ENCODE measurements at places on chromosomes 11 and 22. TPM values are rescaled to one million over a fixed set of nuclear protein-coding genes. Genes with fewer than 3 reads are reported as not detected.

The TNKS1BP1 gene
- 74.6 TPM for total RNA-seq

The CELSR1 gene
- total RNA-seq, result 2.7 TPM

The KCNJ4 gene
- total RNA-seq, result not detected

The TEF gene
- 17.4 TPM for total RNA-seq

The ISX gene
- not detected for total RNA-seq

The ASCL2 gene
- total RNA-seq, result not detected

The EXPH5 gene
- total RNA-seq, result under 0.01 TPM

The CRYBB1 gene
- total RNA-seq, result not detected

GRCh38 chr11:128502726-128503125, 84.6 kb downstream of the ETS1 start:
- no peaks in the 10 kb centered on the region for H3K27me3 ChIP-seq
- H3K4me1 ChIP-seq, result peaks cover 100% of the 10 kb centered on the region
- no peak overlapping the region for H3K4me3 ChIP-seq
- peak overlapping the region; percentile 96 for H3K27ac ChIP-seq
- H3K36me3 ChIP-seq, result peaks cover 11% of the 10 kb centered on the region

GRCh38 chr11:72624496-72625201, 49.6 kb downstream of the PDE2A start:
- no peaks in the 10 kb centered on the region for H3K36me3 ChIP-seq
- no peak overlapping the region for H3K27ac ChIP-seq
- no peak for DNase-seq
- peaks cover 25% of the 10 kb centered on the region for H3K27me3 ChIP-seq

GRCh38 chr11:38842991-38843390, 2245.0 kb upstream of the RAG2 start:
- no peaks in the 10 kb centered on the region for H3K27me3 ChIP-seq
- no peak overlapping the region for H3K4me3 ChIP-seq
- H3K27ac ChIP-seq, result no peak overlapping the region
- no peak for DNase-seq
- no peaks in the 10 kb centered on the region for H3K4me1 ChIP-seq
- H3K36me3 ChIP-seq, result no peaks in the 10 kb centered on the region

GRCh38 chr11:85742348-85742747, 56.4 kb upstream of the CCDC89 start:
- no peak overlapping the region for H3K27ac ChIP-seq
- H3K4me3 ChIP-seq, result no peak overlapping the region
- H3K36me3 ChIP-seq, result no peaks in the 10 kb centered on the region
- no peaks in the 10 kb centered on the region for H3K27me3 ChIP-seq

GRCh38 chr22:49136816-49137180, 690.9 kb downstream of the BRD1 start:
- H3K27me3 ChIP-seq, result no peaks in the 10 kb centered on the region
- H3K36me3 ChIP-seq, result no peaks in the 10 kb centered on the region
- H3K27ac ChIP-seq, result no peak overlapping the region

- H3K27ac ChIP-seq, result no peak overlapping the region
- H3K4me1 ChIP-seq, result no peaks in the 10 kb centered on the region
- H3K27me3 ChIP-seq, result no peaks in the 10 kb centered on the region
- no peaks in the 10 kb centered on the region for H3K36me3 ChIP-seq
- H3K4me3 ChIP-seq, result no peak overlapping the region
These were observed 746.1 kb downstream of the CNTN5 start for GRCh38 chr11:99766811-99767210.

DNA sequence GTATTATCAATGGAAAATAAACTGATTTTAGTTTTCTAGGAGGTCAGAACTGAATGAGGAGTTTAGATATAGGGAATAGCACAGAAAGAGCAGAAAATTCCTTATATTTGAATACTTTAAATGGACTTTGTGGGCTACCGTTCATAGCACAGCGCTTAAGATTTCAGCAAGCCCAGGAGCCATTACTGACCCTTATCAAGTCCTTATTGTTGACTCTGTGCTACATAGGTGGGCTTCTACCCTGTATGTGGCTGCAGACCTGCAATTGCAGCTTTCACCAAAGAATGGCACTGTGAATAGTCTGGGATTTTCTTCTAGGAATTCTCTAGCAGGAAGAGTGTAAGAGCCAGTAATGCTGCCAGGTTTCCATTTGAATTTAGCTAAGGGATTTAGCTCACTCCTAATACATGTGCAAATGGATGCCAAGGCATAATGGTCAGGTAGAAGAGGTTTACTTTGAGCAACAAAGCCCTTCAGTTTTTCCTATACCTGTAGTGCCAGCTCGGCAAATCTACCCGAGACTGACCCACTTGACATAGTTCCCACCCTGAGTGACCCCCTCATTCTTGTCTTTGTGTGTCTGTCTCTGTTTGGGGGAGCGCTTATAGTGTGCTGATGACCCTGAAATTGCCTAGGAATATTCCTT, 42.5 kb upstream of the DLAT start:
- DNase-seq, result no peak
- H3K4me1 ChIP-seq, result peaks cover 13% of the 10 kb centered on the region
- no peak overlapping the region for H3K27ac ChIP-seq
- peaks cover 32% of the 10 kb centered on the region for H3K36me3 ChIP-seq
- H3K4me3 ChIP-seq, result no peak overlapping the region

DNA sequence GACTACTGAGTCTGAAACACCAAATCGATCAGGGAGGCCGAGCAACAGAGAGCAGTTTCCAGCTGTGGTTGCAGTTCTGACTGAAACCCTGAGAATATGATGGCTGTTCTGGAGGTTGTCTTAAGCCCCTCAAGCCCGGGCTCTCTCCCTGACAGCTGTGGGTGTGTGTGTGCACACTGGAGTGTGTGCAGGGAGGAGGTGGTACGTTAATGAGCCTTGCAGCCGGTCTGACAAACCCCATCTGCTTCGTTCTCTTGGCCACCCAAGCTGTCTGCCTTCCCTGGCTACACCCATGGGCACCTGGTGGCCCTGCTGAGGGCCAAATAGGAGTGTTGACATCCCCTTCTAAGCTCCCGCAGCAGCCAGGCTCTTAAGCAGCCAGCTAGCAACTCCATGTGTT, 189.8 kb downstream of the KIRREL3 start:
- no peaks in the 10 kb centered on the region for H3K36me3 ChIP-seq
- DNase-seq, result no peak
- H3K4me1 ChIP-seq, result peaks cover 6% of the 10 kb centered on the region
- no peaks in the 10 kb centered on the region for H3K27me3 ChIP-seq

DNA sequence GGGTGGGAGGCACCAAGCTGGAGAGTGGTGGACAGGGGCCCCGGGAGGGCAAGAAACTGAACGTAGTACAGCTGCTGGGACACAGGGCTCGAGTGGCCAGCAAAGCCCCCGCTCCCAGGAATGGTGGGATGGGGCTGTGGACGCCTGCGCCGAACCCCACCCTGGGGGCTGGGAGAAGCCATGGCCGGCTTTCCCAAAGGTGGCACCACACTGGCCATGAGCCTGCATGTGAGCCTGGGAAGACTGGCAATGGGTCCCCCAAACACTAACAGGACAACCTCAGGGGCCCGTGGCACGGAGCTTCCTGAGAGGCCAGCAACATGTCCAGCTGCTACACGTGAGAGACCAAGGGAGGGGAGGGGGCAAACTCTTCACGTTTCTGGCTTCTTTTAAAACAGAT, 4.0 kb downstream of the ALG12 start:
- H3K4me3 ChIP-seq, result no peak overlapping the region
- peak; percentile 14 for DNase-seq
- H3K27me3 ChIP-seq, result no peaks in the 10 kb centered on the region

DNA sequence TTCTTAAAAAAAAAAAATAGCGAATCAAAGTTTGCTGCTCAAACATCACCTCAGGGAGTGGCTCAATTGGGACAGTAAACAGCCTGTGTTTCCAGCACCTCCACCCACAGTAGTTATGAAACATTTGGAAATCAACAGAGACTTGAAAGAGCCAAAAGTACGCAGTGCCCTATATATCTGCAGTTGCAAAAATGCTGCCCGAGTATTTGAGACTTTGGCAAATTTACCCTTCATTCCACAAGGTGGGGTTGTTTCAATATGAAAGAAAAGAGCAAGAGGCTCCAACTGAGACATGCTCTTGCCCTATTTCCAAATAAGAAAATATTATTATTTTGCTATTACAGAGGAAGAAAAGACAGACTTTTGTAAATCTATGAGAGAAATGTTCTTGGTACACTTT, 851.1 kb upstream of the RAG2 start:
- no peak overlapping the region for H3K4me3 ChIP-seq
- H3K4me1 ChIP-seq, result no peaks in the 10 kb centered on the region
- H3K27ac ChIP-seq, result no peak overlapping the region

DNA sequence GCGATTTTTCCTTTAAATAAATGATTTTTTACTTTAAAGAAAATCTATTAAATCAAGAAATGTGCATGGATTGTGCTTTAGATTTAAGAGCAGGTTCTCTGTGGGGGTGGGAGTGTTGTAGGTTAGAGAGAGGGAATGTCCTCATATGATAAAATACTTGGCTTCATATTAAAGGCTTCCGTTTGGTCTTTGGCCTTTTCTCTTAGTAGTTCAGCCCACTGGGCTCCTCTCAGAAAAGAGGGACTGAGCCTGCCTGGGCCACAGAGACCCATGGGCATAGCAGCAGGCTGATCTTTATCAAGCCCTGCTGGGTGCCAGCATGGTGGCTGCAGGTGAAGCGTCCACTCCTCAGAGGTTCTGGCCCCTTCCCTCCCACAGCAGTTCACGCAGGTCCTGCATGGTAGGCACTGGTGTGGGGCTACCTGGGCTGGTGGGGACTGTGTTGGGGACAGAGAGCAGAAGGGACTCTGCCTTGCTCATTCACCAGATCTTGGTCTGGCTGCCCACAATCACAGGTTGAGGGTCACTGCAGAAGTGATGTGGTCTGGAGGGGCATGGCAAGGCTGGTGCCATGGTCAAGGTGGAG, 4.3 kb downstream of the PANX1 start:
- peaks cover 64% of the 10 kb centered on the region for H3K4me1 ChIP-seq
- H3K4me3 ChIP-seq, result no peak overlapping the region
- H3K27me3 ChIP-seq, result no peaks in the 10 kb centered on the region
- no peak for DNase-seq

- no peak overlapping the region for H3K4me3 ChIP-seq
- H3K27me3 ChIP-seq, result no peaks in the 10 kb centered on the region
- peaks cover 16% of the 10 kb centered on the region for H3K4me1 ChIP-seq
These were observed 5.3 kb downstream of the SLC37A2 start for GRCh38 chr11:125068368-125068767.

DNA sequence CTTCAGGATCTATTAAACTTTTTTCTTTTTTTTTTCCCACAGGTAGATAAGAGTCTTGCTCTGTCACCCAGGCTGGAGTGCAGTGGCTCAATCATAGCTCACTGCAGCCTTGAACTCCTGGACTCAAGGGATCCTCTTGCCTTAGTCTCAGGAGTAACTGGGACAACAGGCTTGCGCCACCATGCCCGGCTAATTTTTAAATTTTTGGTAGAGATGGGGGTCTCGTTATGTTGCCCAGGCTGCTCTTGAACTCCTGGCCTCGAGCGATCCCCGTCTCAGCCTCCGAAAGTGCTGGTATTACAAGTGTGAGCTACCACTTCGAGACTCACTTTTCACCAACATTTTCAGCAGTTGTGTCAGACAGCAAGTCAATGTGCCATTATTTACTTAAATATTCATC, 962 bp downstream of the SIRT3 start:
- H3K27me3 ChIP-seq, result no peaks in the 10 kb centered on the region
- H3K27ac ChIP-seq, result peak overlapping the region; percentile 66
- DNase-seq, result no peak
- peaks cover 7% of the 10 kb centered on the region for H3K36me3 ChIP-seq

DNA sequence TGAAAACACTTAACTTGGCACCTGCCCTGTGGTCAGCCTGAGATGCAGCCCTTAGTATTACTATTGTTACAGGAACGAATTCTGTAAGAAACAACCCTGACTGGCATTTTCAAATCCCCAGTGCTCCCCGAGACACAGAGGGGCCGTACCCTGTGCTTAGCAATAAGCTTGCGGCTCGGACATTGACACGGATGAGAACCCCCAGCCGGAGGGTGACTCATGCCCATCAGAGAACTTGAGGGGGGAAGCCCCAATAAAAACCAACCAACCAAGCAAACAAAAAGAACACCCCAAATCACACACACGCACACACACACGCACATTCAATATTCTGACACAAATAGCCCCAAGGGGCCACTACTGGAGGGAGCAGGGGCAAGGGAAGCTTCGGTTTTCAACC, 63.8 kb downstream of the SHISAL1 start:
- H3K36me3 ChIP-seq, result peaks cover 10% of the 10 kb centered on the region
- H3K4me1 ChIP-seq, result no peaks in the 10 kb centered on the region
- H3K4me3 ChIP-seq, result no peak overlapping the region
- DNase-seq, result no peak
- H3K27me3 ChIP-seq, result no peaks in the 10 kb centered on the region

DNA sequence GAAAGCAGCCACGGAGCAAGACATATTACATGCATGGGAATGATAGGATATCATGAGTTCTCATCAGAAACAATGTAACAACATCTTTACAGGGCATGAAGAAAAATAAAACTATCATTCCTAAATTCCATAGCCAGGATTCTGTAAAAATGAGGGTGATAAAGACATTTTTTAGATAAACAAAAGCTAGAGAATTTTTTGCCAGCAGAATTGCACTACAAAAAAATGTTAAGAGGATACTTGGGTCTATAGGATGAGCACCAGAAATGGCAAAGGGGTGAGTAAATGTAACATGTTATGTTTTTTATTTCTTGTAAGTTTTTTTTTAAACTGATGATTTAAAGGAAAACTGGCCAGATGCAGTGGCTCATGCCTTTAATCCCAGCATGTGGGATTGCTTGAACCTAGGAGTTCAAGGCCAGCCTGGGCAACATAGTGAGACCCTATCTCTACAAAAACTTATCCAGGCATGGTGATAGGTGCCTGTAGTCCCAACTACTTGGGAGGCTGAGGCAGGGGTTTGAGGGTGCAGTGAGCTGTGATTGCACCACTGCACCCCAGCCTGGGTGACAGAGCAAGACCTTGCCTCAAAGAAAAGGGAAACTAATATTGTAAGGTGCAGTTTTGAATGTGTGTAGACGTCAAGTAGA, 33.2 kb downstream of the TBX1 start:
- DNase-seq, result peak; percentile 63
- no peak overlapping the region for H3K4me3 ChIP-seq
- no peak overlapping the region for H3K27ac ChIP-seq

- no peak overlapping the region for H3K4me3 ChIP-seq
- no peaks in the 10 kb centered on the region for H3K27me3 ChIP-seq
- peaks cover under 1% of the 10 kb centered on the region for H3K4me1 ChIP-seq
- DNase-seq, result no peak
- peaks cover 3% of the 10 kb centered on the region for H3K36me3 ChIP-seq
- no peak overlapping the region for H3K27ac ChIP-seq
These were observed 70.3 kb downstream of the MAML2 start for GRCh38 chr11:96272529-96273222.

- H3K36me3 ChIP-seq, result no peaks in the 10 kb centered on the region
- peaks cover 15% of the 10 kb centered on the region for H3K4me1 ChIP-seq
- no peak overlapping the region for H3K4me3 ChIP-seq
- no peak overlapping the region for H3K27ac ChIP-seq
These were observed 6.0 kb downstream of the BMAL1 start for GRCh38 chr11:13283636-13284035.

GRCh38 chr11:93736129-93736528, 5.2 kb downstream of the TAF1D start:
- DNase-seq, result no peak
- peaks cover 89% of the 10 kb centered on the region for H3K36me3 ChIP-seq
- H3K27ac ChIP-seq, result peak overlapping the region; percentile 25
